ENCODE measurements at places on chromosomes 16 and 17. TPM values are rescaled to one million over a fixed set of nuclear protein-coding genes. Genes with fewer than 3 reads are reported as not detected.

Gene GHDC
- 22.6 TPM for total RNA-seq

Gene CAVIN1
- total RNA-seq, result 414 TPM

Gene TPSB2
- not detected for total RNA-seq

Gene CCL3
- total RNA-seq, result not detected

Gene ADGRG3
- 0.53 TPM for total RNA-seq

Gene SLC13A5
- 0.12 TPM for total RNA-seq

Gene CDRT15
- total RNA-seq, result not detected

Gene UTS2R
- not detected for total RNA-seq

Gene NLGN2
- 13.3 TPM for total RNA-seq

Gene PRSS33
- not detected for total RNA-seq

Gene SLC5A10
- 0.18 TPM for total RNA-seq

Gene TMEM88
- total RNA-seq, result 0.43 TPM

Gene PYY
- total RNA-seq, result not detected

Gene CLDN9
- total RNA-seq, result 0.30 TPM

Gene KRTAP9-7
- total RNA-seq, result not detected

Gene DLX4
- total RNA-seq, result 3.3 TPM

Gene ACSM3
- 4.6 TPM for total RNA-seq

Gene SLC46A1
- total RNA-seq, result 21.6 TPM

Gene CHST4
- not detected for total RNA-seq

Gene CMC2
- 127 TPM for total RNA-seq

Gene CES5A
- not detected for total RNA-seq

Gene KRTAP4-3
- not detected for total RNA-seq

Gene LDHD
- 1.1 TPM for total RNA-seq

Gene CCDC78
- total RNA-seq, result 6.6 TPM

Gene MPDU1
- total RNA-seq, result 117 TPM

Gene KRTAP1-5
- total RNA-seq, result not detected

Gene FBXW10
- total RNA-seq, result 1.1 TPM

Gene TBX4
- 0.09 TPM for total RNA-seq

Gene PRAC1
- not detected for total RNA-seq

Gene PERCC1
- total RNA-seq, result not detected

Gene KIF2B
- not detected for total RNA-seq

Gene FOXN1
- not detected for total RNA-seq

Gene CCDC200
- not detected for total RNA-seq

Gene ZFP1
- 12.2 TPM for total RNA-seq

Gene RNU2-1
- total RNA-seq, result not detected

Gene TEFM
- total RNA-seq, result 18.0 TPM

Gene AGRP
- total RNA-seq, result not detected

Gene TMC8
- 0.29 TPM for total RNA-seq

Gene CES1
- 31.6 TPM for total RNA-seq

Gene GLIS2
- total RNA-seq, result 32.1 TPM

Gene NPIPB13
- 0.81 TPM for total RNA-seq

Gene IRX6
- total RNA-seq, result not detected

Gene KCNJ16
- 0.13 TPM for total RNA-seq

Gene ENO3
- total RNA-seq, result 52.3 TPM

Gene JPH3
- total RNA-seq, result 1.4 TPM

Gene OTOA
- 0.05 TPM for total RNA-seq

Gene TRPV3
- 0.34 TPM for total RNA-seq

Gene DLG4
- total RNA-seq, result 7.2 TPM

Gene IKZF3
- not detected for total RNA-seq

Gene TSPAN10
- 5.2 TPM for total RNA-seq

Gene MARVELD3
- 0.20 TPM for total RNA-seq

Measured in A549 treated with RU486 at 1 μM for 4 hours (cell line).